Cerebellum (tissue), 4 donors: ENCODE measurements at places on chromosomes 7 and 10. TPM values are rescaled to one million over a fixed set of nuclear protein-coding genes. Genes with fewer than 3 reads are reported as not detected.

- no peak for DNase-seq
These were observed 538.5 kb upstream of the MKI67 start for GRCh38 chr10:128664729-128665128.

GRCh38 chr10:5283305-5284158 is 81.2 kb upstream of the UCN3 start:
- DNase-seq: no peak

SLC16A12 gene
- 2.4 TPM for total RNA-seq

DNA sequence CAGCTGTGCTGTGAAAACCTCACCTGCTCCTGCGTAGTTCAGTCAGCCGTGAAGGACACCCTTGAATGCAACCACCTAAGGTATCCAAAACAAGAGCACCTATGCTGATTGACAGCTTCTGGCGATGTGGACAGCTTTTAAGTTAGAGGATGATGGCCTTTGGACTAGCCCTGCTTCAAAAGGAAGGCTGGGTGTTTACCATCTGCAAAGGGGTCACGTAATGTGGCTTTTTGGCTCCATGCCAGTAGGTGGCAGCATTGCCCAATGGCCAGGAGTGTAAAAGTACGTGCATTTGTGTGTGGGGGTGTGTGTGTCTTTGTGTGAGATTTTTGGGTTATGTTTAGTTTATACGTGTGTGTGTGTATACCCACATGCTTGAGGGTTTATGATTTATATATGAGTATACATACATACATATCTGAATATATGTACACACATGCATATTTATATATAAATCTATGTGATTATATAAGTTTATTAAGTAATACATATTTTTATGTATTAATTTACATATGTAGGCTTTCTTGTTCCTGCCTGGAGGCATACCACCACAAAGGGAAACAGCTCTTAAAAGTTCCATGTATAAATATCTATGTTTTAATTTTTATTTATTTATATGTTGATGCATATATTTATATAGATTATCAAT is 236.3 kb upstream of the ANKRD30A start:
- no peak for DNase-seq

DNA sequence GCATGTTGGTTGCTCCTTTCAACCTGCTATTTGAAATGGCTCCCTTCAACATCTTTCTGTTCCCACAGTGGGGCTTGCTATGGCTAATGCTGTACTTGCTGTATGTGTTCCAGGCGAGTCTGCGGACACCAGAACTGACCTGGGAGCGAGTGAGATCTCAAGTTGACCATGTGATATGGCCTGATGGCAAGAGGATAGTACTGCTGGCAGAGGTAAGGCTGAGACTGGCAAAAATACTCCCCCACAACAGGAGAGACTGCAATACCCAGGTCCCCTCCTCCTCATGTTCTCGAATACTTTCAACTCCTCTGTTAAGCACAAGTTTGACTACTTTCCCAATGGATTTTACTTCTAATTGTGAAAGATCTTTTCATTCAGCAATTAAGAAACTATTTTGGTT is 11.5 kb upstream of the STRIP2 start:
- DNase-seq: no peak
